ENCODE measurements at places on chromosomes 5 and 9.

GRCh38 chr9:95433096-95433819 lies 83.5 kb downstream of the PTCH1 start:
- no peak for DNase-seq

DNA sequence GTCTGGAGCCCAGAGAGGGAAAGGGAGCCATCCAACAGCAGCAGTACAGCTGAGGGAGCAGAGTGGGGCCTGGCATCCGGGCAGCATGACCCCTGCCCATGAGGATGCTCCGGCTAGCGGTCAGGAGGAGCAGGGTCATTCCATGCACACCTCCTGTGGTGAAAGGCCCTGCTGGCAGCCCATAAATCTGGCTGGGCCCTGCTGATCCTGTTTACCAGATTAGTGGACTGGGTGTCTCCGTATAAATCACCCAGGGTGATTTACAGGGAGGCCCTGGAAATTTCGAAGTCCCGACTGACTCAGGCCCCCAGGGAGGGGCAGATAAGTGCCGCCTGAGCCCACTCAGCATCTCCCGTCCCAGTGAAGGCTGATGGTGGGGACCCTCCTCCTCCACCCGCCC lies 117.6 kb upstream of the HAND1 start:
- no peak for DNase-seq

GRCh38 chr5:134246771-134247427 lies 21.0 kb upstream of the PPP2CA start:
- no peak for DNase-seq

DNA sequence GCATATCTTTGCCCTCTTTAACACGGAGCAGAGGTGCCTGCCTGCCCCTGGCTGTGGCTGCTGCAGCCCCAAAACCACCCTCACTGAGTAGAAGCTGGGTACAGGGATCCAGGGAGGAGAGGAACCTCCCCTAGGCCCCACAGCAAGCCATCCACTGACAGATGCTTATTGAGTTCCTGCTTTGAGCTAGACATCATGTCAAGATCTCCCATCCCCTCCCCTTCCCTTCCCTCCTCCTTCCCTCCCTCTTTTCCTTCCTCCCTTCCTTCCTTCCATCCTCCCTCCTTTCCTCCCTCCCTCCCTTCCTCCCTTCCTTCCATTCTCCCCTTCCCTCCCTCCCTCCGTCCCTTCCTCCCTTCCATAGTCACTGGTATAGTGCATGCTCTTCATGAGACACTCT lies 29.3 kb downstream of the GOLGA2 start:
- no peak for DNase-seq

DNA sequence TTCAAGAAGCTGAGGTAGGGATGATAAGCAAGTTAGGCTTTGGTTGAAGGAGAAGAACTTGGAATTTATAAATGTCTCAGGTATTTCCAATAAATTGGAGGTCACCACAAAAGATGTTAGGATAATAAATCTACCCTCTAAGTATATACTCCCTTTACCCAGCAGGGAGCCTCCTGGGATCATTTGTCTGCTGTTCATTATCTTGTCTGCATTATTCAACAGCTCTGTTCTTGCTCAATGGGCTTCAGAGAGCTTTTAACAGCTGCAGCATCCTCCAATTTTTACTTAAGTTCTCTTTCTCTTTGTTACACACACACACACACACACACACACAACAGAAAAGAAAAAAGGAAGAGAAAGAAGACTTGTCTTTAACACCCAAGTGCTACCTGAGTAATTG lies 51.7 kb upstream of the VPS13A start:
- DNase-seq = no peak
